ENCODE measurements at places on chromosomes 3 and 15.

DNA sequence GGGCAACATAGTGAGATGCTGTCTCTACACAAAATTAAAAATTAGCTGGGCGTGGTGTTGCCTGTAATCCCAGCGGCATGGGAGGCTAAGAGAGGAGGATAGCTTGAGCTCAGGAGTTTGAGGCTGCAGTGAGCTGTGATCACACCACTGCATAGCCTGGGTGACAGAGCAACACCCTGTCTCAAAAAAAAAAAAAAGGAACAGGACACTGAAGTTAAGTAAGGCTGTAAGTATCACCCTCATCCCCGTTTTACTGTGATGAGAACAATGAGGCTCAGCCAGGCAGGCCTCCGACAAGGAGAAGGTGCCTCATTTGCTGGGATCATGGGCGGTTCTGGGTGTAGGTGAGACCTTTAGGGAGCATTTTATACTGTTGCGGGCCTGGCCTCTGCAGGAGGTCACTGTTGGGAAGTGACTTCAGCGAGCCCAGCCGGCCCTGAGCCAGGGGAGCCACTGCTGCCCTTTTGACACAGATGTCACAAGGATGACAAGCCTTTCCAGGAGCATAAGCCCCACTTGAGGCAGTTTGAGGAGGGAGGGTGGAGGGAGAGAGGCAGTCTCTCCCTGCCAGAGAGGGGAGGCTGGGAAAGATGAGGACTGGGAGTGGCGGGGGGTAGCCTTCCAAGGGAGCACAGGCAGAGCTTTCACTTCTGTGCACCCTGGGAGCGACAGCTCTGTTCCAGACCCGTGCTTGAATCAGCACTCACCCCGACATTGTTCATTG, 30.8 kb downstream of the IRAK2 start:
- peaks cover 74% of the 10 kb centered on the region for H3K4me1 ChIP-seq
- peaks cover 6% of the 10 kb centered on the region for H3K36me3 ChIP-seq
- DNase-seq, result no peak
- H3K4me3 ChIP-seq, result peak overlapping the region; percentile 83
- H3K27ac ChIP-seq, result peak overlapping the region; percentile 98

GRCh38 chr15:77832874-77833273, 200.2 kb upstream of the LINGO1 start:
- no peaks in the 10 kb centered on the region for H3K4me1 ChIP-seq
- H3K27me3 ChIP-seq, result peaks cover 3% of the 10 kb centered on the region
- no peak overlapping the region for H3K4me3 ChIP-seq
- DNase-seq, result peak; percentile 32
- no peak overlapping the region for H3K27ac ChIP-seq

DNA sequence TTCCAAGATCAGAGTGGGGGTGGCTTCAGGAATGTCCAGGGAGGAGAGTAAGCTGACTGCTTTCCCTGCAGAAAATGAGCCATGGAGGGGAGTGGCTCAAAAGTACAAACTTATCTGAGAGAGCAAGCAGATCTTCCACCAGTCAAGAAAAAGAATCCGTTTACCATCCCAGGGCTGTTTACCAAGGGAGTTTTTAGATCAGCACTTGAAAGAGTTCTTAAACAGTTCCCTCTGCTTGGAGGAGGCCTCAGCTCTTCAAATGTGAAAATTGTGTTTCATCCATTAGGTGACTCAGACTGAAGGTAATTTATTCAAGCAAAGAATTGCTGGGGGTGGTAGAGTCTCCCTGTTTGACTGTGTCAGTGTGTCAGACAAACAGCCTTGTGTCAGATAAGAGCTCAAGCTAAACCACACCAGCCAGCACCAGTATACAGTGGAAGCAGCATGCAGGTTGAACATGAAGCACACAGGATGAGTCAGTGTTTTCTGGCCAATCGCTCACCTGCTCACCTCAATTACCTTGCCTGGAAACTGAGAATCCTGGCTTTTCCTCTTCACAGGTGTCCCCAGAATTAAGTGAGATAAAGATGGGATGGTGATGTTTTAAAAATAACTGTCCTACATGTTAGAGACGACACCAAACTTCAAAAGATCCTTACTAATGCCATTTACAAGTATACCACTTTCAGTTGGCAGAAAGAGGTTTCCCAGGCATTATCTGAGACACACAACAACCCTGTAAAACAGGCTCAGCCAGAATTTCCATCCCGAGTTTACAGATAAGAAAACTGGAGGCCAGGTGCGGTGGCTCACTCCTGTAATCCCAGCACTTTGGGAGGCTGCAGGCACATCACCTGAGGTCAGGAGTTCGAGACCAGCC, 21.7 kb downstream of the SH3BP5 start:
- peak overlapping the region; percentile 90 for H3K4me3 ChIP-seq
- no peak for DNase-seq
- peaks cover 56% of the 10 kb centered on the region for H3K4me1 ChIP-seq

- no peak for DNase-seq
- H3K4me1 ChIP-seq, result no peaks in the 10 kb centered on the region
- H3K27ac ChIP-seq, result no peak overlapping the region
- no peaks in the 10 kb centered on the region for H3K36me3 ChIP-seq
These were observed 109.6 kb downstream of the OXSM start for GRCh38 chr3:25899352-25900101.

DNA sequence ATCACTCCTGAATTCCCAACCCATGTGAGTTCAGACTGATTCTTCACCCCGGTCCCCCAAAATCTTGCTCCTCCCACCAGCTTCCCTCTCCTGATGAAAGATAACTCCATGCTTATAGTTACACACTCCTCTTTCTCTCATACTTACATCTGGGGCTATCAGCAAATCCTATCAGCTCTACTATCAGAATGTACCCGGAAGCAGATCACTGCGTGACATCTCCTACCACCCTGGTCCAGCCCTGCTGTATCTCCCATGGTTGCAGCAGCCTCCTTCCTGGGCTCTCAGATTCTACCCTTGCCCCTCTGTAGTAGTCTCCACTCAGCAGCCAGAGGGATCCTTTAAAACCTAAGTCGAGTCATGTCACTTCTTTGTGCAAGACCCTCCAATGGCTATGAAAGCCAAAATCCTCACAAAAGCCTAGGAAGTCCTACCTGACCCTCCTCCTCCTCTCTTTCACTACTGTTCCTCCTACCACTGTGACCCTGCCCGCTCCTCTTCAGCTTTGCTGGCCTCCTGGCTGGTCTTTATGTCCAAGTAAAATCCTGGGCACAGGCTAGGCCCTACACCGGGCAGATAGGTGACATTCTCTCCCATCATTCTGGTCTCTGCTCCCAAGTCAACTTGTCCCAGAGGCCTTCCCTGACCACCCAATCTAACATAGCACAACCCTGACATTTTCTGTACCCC, 16.2 kb downstream of the XIRP1 start:
- no peak overlapping the region for H3K4me3 ChIP-seq
- no peak for DNase-seq
- H3K4me1 ChIP-seq, result peaks cover 53% of the 10 kb centered on the region
- H3K36me3 ChIP-seq, result no peaks in the 10 kb centered on the region

Measured in natural killer cell treated with Interleukin-12 subunit alpha and Interleukin-12 subunit beta and Interleukin-15 and Interleukin-18, amount 100 ng/mL, for 72 hours (primary cell).